ENCODE measurements at places on chromosomes 3 and 15. TPM values are rescaled to one million over a fixed set of nuclear protein-coding genes. Genes with fewer than 3 reads are reported as not detected.

Gene MYZAP
- not detected for total RNA-seq

Gene ALG3
- 49.9 TPM for total RNA-seq

GRCh38 chr3:133152056-133152455 lies 113.9 kb downstream of the TMEM108 start:
- H3K36me3 ChIP-seq = no peaks in the 10 kb centered on the region
- no peak for ATAC-seq
- no peak overlapping the region for H3K27ac ChIP-seq
- no peak overlapping the region for H3K4me3 ChIP-seq
- H3K27me3 ChIP-seq = peaks cover 9% of the 10 kb centered on the region
- no peaks in the 10 kb centered on the region for H3K4me1 ChIP-seq

DNA sequence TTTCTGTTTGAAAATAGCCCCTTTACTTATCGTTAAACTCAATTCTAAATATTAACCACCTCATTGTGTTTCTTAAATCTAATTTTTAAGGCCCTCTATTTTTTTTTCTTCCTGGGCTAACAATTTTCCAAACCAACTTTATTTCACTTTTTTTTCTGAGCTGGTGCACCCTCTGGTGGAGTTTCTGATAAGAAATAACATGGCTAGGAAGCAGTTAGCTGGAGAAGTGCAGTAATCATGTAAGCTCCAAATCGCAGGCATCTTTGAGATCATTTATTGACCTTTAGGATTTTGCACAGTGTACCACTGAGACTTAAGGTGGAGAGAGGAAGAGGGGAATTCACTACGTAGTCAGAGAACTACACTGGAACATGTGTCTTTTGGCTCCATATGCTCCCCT lies 6.4 kb downstream of the TMEM207 start:
- no peak overlapping the region for H3K4me3 ChIP-seq
- no peak for ATAC-seq
- no peaks in the 10 kb centered on the region for H3K27me3 ChIP-seq
- H3K4me1 ChIP-seq = peaks cover 11% of the 10 kb centered on the region

DNA sequence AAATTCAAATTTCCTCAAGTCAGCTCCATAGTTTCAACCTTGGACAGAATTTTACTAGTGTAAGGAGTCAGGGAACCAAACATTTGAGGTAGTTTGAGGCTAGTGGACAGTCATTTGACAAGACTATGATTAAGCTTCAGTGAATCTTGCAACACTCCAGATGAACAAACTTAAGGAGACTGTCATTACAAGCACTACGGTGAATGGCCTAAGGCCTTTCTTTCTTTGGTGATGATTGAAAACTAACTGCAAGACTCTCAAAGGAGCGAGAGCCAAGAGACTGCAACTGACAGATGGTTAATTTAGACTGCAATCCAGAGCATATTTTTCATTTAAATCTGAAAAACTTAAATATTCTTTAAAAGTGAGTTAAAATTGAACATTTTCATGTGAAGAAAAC lies 272.3 kb upstream of the NECTIN3 start:
- peaks cover 3% of the 10 kb centered on the region for H3K4me1 ChIP-seq
- no peaks in the 10 kb centered on the region for H3K36me3 ChIP-seq
- no peak overlapping the region for H3K27ac ChIP-seq
- no peak for ATAC-seq
- H3K4me3 ChIP-seq = no peak overlapping the region
- H3K27me3 ChIP-seq = peaks cover 5% of the 10 kb centered on the region

GRCh38 chr3:32584660-32585059 lies 14.0 kb upstream of the DYNC1LI1 start:
- H3K4me3 ChIP-seq = no peak overlapping the region
- no peaks in the 10 kb centered on the region for H3K36me3 ChIP-seq
- H3K27ac ChIP-seq = no peak overlapping the region
- no peak for ATAC-seq
- no peaks in the 10 kb centered on the region for H3K27me3 ChIP-seq

DNA sequence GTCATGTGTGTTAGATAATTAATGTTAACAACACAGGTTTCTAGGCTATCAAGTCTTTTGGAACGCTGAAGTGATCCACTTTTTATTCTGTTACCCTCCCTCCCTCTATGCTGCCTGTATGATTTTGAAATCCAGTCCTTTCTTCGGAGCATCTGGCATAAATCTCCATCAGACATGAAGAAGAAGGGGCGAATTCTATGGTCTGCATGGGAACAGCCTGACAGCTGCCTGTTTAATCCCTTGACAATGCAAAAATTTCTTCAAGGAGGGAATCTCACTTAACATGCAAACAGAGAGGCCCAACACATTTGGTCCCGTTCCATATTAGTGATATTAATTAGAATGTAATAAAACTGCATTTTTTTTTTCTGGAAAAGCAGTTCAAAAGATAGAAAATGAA lies 145.2 kb downstream of the VGLL3 start:
- no peaks in the 10 kb centered on the region for H3K36me3 ChIP-seq
- ATAC-seq = no peak
- no peak overlapping the region for H3K27ac ChIP-seq

GRCh38 chr3:10980312-10980711 lies 12.2 kb upstream of the SLC6A1 start:
- H3K4me3 ChIP-seq = no peak overlapping the region
- peaks cover 17% of the 10 kb centered on the region for H3K27me3 ChIP-seq
- H3K4me1 ChIP-seq = no peaks in the 10 kb centered on the region
- no peak overlapping the region for H3K27ac ChIP-seq

DNA sequence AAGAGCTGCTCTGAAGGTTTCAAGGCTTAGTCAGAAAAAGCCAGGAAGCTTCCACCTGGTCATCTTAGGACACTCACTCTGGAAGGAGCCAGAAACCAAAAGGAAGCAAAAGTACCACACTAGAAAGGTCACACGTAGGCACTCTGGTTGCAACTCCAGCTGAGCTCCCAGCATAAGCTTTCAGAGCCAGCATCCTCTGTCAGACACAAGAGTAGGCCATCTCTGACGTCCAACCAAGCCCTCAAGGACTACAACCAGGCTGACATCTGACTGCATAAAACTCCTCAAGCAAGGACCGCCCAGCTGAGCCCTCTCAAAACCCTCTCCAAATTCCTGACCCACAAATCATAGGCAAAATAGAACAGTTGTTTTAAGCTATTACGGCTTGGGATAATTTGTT lies 12.8 kb downstream of the SH3BP5 start:
- peak overlapping the region; percentile 66 for H3K4me3 ChIP-seq
- ATAC-seq = peak; percentile 58
- peak overlapping the region; percentile 59 for H3K27ac ChIP-seq
- peaks cover 41% of the 10 kb centered on the region for H3K4me1 ChIP-seq
- peaks cover 33% of the 10 kb centered on the region for H3K36me3 ChIP-seq

All from activated T-helper 17 cell treated with anti-CD3 and anti-CD28 coated beads, Interleukin-2, amount 50 U/mL, for 72 hours (primary cell).